NCI-H187 treated with DMSO at 0.1 percent for 48 hours (cell line): ENCODE measurements at places on chromosomes 6 and 20.

DNA sequence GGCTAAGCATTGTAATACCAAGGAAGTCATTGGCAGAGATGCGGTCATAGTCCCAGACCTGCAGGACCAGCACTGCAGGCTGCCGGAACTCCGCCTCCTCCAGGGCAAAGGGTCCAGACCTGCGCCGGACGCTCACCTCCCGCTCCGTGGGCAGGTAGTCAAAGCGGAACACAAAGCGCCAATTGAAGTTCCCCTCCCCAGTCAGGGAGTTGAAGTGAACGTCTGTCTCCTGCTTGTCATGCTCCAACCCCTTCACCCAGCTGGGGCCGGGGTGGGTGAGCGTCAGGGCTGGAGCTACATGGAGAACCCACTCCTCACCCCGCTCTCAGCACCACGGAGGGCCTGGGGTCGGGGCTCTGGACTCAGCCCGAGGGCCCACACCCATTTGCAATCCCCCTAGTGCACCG is 18.2 kb downstream of the ERGIC3 start:
- DNase-seq, result no peak

DNA sequence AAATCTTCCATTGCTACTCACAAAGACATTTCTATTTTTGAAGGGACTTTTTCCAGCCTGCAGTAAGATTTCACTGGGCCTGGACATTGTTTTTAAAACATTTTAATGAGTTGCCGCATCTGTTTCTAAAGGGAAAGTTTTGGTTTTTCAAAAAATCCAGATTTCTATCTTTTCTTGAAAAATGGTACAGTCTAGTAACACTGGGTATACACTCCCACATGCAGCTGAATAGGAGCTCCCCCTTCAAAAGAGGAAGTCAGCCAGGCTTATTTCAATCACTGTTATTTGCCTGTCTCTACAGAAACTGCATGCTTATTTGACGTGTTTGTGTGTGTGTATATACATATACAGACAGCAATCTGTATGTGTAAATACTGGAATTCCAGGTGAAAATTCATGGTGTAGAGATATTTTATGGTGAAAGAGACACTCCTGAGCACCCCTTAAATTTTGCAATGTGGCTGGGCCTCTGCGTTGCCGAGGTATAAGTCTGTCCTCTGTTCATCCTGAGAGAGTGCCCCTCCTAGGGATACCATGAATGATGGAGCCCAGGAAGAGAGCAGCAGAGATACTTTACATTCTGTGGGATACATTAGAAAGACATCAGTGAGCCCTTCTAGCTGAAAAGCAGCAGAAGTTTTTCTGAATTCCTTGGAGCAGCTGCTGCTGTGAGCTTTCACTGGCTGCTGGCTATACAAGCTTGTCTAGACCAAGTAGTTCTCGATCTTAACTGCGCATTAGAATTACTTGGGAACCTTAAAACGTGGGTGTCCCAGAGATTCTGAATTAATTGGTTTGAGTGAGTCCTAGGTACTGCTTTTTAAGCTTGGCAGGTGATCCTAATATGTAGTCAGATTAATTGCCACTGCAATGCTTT is 12.0 kb upstream of the ABRACL start:
- no peak for DNase-seq

GRCh38 chr6:45156075-45156474 is 172.1 kb upstream of the RUNX2 start:
- DNase-seq, result no peak

- no peak for DNase-seq
These were observed 40.7 kb upstream of the KCNK5 start for GRCh38 chr6:39269961-39270360.

DNA sequence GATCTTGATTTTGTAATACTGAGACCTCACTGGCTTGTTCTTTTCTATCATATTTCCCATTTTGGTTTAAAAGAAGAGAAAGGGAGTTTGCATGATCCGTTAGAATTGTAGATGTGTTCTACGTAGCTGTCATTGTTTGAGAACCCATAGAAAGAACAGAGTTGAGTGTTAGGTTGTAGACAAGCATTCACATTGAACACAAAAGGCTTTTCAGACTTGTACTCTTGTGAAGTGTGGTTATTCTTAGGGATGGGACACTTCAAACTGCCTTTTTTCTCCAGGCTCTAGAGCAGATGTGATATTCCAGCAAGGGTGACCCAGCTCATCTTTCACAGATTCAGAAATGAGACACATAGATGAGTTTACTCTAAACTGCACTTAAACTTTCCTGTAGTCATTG is 19.9 kb downstream of the FOXO3 start:
- no peak for DNase-seq

- no peak for DNase-seq
These were observed 9.8 kb upstream of the MAPK13 start for GRCh38 chr6:36120539-36120938.

- no peak for DNase-seq
These were observed 70.8 kb upstream of the SRSF6 start for GRCh38 chr20:43386878-43387277.

DNA sequence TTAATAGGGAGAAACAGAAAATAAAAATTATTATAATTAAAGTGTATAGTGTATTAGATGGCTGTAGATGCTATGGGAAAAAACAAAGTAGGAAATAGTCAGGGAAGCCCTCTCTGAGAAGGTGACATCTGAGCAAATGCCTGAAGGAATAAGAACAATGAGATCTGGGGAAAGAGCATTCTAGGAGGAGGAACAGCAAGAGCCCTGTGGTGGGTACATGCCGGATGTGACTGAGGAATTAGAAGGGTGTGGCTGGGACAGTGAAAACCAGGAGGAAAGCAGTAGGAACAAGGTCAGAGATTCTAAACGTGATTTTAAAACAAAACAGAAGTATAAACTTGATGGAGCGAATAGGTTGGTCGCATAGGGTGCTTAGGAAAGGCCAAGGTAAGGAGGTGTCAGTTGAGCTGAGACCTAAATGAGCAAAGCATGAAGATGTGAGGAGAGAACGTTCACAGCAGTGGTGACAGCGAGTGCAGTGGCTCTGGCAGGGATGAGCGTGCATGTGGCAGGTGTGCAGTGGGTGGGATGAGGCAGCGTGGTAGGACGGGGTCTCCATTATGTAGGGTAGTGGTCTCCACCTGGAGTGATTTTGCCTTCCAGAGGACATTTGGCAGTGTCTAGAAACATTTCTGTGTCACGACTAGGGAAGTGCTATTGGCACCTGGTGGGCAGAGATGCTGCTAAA is 97.1 kb upstream of the MRPS10 start:
- DNase-seq, result no peak

DNA sequence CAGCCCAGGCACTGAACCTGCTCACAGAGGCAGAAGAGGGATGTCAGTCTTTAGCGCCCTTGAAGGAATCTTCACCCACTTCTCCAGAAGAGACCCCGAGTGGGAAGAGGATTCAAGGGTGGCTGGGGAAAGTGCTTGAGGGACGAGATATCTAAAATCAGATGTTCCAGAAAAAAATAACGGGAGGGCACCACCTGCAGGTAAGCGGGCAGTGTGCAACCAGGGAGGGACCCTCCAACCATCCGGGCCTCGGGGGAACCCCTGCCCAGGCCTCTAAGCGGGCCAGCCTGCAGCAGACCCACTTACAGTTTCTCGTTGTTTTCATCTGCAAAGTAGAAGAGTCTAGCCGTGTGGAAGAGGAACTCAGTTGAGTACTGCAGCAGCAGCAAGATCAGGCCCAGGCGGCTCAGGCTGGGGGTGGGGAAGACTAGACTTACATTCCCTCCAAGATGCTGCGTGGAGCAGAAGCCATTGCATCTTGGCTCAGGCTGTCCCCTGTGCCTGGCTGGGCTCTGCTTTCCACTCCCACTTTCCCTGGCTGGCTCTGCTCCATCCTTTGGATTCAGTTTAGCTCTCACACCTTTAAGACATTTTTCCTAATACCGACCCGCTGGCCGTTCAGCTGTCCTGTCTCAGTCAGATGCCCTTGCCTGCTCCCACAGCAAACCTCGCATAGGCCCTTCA is 71.0 kb downstream of the TRAM2 start:
- no peak for DNase-seq

DNA sequence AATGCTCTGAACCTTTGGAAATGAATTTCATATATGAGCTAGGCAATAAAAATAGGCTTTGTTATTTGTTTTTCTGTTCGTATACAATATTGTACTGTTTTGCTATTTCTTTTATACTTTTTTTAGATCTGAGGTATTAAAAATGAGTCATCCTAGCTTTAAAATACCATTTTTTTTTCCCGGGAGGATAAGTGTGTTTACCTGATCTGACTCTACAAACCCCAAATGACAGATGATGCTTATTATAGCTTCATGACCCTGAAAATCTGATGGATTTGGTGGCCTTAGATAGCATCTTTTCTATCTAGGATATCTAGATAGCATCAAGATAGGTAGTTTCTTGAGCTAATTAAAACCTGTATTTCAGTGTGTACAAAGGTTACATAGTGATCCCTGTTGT is 206.4 kb downstream of the DTNBP1 start:
- DNase-seq, result no peak

DNA sequence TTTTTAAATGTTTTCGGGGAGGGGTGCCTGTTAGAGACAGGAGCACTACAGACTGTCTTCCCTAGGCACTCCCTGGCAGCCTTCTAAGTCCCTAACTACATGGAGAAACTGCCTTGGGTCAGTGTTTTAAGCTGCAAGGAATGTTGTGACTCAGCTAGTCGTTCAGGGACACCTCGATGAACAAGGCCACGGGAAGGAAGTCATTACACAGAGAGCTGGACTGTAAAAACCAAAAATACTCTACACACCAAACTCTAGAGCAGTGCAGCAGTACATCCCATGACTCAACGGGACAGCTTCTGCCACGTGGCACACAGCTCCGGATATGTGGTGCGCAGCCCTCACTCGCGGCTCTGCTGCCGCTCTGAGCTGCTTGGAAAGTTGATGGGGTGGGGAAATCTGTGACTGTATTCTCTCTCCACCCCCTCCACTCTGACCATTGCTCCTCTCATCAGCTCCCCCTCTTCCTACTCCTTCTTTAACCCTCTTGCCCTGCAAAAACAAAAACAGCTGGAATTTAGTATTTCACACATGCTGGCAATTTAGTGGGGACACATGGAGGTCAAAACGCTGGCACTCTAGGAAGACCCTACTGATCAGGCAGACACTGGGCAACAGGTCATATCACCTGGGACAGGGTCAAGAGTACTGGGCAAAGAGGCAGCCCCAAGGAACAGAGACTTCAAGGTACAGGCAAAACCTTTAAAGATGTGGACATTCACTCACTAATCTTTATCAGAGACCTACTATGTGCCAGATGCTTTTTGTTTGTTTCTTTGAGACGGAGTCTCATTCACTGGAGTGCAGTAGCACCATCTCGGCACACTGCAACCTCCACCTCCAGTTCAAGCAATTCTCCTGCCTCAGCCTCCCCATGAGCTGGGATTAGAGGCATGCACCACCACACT is 10.9 kb upstream of the LPIN3 start:
- no peak for DNase-seq

DNA sequence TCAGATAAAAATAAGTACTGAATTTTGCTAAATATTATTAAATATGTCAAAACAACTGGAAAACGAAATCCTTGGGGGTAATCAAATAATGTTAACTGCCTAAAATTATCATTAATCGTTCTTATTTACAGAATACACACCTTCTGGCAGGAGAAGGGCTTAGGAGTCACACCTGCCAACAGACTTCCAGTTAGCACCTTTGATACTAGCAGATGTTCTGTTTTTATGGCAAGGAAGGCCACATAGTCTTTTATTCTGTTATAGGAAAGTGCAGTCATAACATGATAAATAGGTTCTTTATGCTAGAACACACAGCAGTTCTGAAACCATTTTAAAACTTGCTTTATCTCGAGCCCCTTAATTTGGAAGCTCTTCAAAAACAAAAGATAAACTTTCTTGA is 464.1 kb downstream of the UTRN start:
- DNase-seq, result no peak

DNA sequence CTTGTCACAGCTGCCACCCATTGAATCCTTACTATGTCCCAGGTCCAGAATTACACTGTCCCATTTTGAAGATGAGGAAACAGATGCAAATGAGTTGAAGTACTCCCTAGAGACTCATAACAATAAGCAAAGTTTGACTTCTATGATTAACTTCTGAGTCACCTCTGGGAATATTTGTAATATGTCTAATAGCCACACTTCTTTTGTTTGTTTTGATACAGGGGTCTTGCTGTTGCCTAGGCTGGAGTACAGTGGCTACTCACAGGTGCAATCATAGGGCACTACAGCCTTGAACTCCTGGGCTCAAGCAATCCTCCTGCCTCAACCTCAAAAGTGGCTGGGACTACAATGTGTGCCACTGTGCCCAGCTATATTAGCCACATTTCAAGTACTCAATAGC is 11.4 kb upstream of the SOX12 start:
- no peak for DNase-seq

GRCh38 chr20:5657190-5657875 is 92.9 kb upstream of the SHLD1 start:
- DNase-seq, result no peak

- DNase-seq, result no peak
These were observed at the start of gene PHACTR2 for GRCh38 chr6:143677891-143678791. Gene PHACTR2 (plus strand): TSS chr6:143677965. CDS start chr6:143678164, 199 bp downstream.

DNA sequence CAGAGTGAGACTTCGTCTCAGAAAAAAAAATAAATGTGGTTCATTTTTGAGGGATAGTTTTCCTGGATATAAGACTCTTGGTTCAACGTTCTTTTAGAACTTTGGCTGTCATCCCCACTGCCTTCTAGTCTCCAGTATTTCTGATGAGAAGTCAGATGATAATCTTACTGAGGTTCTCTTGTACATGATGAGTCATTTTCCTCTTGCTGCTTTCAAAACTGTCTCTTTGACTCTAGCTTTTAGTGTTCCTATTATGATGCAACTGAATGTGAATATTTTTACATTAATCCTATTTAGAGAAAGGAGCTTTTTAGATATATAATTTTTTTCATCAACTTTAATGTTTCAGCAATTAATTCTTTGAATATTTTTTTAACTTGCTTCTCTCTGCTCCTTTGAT is 46.0 kb upstream of the OR14J1 start:
- no peak for DNase-seq

DNA sequence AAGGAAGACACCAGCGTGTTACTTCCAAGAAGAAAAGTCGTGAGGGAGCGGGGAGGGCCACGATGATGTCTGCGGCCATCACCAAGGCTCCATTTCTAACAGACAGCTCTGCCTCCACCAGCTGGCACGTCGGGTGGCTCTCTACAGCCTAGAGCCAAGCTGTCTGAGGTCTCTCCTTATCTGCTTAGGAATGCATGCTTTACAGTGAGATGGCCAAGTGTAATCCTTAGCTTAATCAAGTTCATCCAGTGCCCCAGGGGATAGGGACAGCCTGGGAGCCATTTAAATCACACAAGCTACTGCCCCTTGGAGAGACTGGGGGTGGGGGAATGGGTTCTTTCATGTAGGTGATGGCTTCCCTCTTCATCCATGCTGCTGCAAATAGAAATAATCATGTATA is 213.8 kb upstream of the CST7 start:
- no peak for DNase-seq

DNA sequence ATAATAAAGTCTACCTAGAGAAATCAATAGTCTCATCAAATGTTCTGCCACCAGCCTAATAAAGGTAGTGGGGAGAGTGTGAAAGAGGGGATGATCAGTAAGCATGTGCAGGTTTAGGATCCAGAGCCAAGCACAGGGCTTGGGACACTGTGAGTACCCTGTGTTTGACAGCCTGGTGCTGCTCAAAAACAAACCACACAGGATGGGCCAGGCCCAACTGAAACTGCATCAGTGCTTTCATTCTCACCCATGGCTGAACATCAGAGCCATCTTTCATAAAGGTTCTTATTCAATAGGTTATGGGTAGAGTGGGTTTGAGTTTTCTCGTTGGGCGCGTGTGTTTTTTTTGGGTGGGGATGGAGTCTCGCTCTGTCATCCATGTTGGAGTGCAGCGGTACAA is 87.3 kb upstream of the NHSL1 start:
- DNase-seq, result no peak
